ENCODE measurements at places on chromosomes 2 and 18.

DNA sequence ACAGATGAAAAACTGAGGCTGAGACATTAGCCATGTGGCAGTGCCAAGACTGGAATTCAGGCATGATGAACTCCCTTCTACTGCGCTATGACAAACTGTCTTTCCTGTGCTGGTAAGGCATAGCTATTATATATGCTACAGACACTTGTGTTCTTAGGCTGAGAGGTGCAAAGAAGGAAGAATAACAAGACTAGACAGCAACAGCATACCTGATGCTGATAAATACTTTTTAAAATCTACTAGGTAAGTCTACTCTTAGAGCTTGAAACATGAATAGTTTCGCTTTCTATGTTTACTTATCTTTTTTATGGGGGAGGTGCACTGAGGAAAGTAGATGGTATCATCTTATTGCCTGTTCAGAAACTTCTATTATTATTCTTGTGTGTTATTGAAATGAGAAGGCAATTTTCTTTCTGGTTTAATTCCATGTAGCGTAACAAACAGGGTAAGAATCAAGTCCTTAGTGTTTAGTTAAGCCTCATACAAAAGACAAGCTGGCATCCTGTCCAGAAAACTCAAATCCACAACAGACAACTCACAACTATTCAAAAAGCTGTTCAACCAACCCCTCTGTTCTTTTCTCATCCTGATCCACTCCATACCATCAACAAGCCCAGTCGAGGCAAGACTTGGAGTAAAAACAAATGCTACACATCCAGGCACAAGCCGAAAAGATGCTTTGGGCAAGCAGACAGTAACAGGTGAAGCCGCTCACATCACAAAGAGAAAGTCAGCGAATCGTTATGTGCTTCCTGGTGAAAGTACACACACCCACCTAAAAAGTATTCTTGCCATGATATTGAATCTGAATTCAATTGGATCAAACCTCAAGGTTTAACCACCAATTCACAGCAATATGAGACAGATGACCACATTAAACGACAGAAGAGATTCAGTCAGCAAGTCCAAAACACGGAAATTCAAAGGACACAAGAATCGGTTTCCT, 1.5 kb downstream of the TTC32 start:
- DNase-seq = no peak

DNA sequence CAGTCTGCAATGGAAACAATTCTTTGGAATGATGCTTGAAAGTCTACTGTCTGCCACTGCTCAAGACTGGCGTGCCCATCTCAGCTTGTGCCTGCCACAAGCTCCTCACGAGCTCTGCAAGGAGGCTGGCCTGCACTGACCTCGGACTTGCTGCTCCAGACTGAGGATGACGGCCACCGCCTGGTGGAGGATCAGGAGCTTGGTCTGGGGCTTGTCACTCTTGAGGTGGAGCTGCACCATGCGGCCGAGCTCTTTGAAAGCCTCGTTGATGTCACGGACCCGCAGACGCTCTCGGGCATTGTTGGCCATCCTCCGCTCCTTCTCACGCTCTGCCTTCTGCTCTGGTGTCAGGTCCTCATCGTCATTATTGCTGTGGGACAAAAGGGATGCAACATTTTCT, 269.4 kb upstream of the CCDC68 start:
- no peak for DNase-seq

- no peak for DNase-seq
These were observed 19.5 kb downstream of the SLC20A1 start for GRCh38 chr2:112665113-112665780.

- DNase-seq = no peak
These were observed 67.6 kb upstream of the ETAA1 start for GRCh38 chr2:67329513-67329912.

- DNase-seq = no peak
These were observed 214.6 kb downstream of the SETBP1 start for GRCh38 chr18:44895176-44895798.

- DNase-seq = no peak
These were observed 28.6 kb downstream of the STK17B start for GRCh38 chr2:196142825-196143224.

DNA sequence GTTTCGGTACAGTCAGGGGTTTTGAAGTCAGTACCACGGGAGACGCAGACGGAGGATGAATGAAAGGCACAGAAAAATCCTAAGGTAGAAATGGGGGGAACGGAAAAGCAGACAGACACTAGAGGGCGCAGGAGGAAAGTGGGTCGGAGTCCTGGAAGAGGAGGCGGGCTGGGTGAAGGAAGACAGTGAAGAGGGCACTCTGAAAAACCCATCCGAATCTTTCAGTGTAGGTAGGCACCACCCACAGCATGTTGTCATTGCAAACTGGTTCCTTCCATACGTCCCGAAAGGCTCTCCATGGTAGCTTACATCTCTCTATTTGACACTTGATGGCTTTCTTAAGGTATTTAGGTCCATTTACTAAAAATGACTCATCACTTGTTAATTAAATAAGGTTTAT, 18.5 kb upstream of the ZNF236 start:
- peak; percentile 73 for DNase-seq

DNA sequence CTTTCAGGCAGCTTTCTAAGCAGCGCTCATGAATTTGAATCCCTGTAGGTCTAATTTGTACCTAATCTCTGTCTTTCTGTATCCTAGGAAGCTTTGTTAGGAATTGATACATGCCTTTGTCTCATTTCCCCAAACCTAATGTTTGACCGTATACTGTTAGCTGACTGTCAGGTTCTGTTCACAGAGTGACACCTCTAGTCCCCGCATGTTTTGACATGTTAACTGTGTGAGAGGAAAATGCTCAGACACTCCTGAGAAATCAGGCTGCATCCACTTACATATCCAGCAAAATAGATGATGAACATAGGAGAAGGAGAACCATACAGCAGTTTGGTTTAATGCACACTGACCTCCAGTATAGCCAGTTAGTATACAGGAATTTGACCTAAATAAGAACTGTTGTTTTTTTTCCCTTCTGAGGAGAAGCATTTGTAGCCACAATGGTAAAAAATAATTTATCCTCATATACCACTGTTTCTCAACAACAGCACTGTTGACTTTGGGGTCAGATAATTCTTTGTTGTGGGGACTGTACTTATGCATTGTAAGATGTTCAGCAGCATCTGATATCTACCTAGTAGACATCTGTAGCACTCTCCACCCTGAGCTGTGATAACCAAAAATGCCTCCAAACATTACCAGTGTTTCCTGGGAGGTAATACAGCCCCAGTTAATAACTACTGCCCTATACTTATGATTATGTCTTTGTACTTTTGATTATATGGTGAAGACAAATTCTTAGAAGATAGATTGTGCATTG, 130.9 kb downstream of the NCOA1 start:
- no peak for DNase-seq

DNA sequence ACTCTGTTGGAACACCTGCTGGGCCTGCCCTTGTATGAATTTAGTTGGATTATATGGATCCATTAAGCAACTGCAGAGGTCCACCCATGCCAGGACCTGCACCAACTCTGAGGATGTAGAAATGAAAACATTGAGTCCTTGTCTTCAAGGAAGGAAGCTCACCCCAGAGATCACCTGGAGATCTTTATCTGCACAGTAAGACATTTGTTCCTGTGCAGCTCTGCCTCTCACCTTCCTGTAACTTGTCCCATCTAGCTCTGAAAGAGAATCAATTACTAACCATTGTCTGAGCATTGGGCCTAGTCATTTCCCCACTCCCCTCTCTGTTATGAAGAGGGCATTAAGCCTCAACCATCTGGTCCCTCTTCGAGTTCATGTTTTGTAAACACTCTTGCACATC, 105.2 kb upstream of the YWHAQ start:
- no peak for DNase-seq

DNA sequence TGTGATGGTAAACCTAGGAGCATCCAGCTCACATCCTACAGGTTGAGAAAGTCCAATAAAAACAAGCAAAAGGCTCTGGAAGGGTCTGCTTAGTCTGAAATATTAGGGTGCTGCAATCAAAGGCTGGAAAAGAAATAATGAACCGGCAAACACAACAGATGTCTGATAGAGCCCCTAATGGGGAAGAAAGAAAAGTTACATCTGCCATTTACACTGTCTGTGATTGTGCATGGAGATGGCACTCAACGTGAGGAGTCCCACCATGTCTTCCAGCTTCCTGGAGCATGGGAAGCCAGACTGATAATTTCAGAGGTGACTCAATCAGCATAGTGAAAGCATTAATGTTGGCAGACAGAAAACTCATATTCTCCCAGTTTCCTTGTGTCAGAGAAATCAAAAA, 307.8 kb downstream of the EPHA4 start:
- DNase-seq = no peak

- DNase-seq = no peak
These were observed 39.5 kb upstream of the IL1RL1 start for GRCh38 chr2:102271844-102272243.

GRCh38 chr2:68169308-68169707, 11.6 kb downstream of the PNO1 start:
- no peak for DNase-seq

DNA sequence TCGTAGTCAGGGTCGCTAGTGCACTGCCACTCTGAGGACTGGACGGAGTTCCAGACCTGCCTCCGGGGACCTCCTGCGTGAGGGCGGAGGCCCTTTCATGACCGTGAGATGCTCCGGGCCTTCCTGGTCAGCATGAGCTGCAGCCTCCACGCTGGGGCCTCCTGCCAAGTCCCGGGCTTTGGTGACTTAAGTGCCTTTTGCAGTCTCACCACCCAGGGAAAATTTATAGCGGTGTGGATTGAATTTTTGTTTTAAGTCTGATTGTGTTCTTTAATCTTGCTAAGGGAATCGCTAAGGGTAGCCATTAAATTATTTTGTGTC, 33.6 kb downstream of the CHRNA1 start:
- no peak for DNase-seq

DNA sequence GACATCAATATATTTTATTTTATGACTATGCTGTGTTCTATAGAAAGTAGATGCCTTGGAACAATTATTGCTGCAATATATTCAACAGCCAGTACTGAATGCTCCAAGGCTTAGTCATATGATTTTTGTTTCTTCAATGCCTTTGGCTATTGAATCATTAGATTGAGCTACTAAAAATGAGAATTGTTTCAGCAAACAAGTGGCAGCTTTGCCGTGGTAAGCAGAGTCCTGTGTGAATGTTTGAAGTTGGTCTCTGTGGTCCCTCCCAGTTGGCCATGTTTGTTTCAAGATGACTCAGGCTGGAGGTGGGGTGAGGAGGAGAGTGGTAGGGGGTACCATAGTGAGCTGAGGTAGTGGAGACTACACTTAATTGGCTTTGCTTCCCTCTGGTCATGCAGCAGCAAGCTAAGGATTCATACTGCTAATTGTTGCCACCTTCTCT, 198.6 kb upstream of the EPAS1 start:
- no peak for DNase-seq

- no peak for DNase-seq
These were observed 88.6 kb downstream of the KCNH7 start for GRCh38 chr2:162749994-162750393.

Measured in NCI-H446 (cell line).